ENCODE measurements at places on chromosomes 4 and X.

- no peak for DNase-seq
These were observed 243.2 kb upstream of the F9 start for GRCh38 chrX:139287155-139287924.

- DNase-seq, result no peak
These were observed 813.0 kb upstream of the POU3F4 start for GRCh38 chrX:82695066-82695465.

DNA sequence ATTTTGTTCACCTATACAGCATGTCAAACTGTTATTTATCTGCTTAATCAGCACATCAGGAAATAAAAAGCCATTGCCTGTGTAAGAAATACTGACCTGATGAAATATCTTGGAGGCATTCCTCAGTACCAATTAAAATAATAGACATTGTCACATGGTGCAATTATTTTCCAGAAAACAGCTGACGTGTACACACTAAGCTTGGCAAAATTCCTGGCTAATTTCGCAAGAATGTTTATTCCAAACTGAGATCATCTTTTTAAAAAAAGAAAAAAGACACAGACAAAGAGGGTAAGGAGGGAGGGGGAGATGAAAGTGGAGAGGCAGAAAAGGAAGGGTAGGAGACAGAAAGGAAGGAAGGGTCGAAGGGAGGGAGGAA lies 61.9 kb upstream of the NFKB1 start:
- DNase-seq, result peak; percentile 49

GRCh38 chr4:2961811-2962441 lies 1.3 kb downstream of the NOP14 start:
- no peak for DNase-seq

DNA sequence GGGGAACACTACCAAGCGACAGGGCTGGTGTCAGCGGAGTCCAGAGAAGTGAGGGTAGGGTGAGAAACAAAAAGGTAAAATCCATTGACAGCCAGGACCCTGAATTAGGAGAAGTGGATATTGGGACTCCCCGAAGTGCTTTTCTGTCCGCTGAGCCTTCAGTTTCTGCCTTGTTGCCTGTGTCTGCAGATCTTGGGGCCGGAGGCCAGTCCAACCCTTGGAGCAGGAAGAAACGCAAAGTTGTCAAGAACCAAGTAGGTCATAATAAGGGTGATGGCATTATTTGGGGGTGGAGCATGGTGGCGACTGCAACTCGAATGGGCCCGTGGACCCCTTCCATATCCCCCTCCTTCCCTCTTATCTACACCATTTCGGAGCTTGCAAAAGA lies 1.0 kb downstream of the ARMCX1 start:
- no peak for DNase-seq

DNA sequence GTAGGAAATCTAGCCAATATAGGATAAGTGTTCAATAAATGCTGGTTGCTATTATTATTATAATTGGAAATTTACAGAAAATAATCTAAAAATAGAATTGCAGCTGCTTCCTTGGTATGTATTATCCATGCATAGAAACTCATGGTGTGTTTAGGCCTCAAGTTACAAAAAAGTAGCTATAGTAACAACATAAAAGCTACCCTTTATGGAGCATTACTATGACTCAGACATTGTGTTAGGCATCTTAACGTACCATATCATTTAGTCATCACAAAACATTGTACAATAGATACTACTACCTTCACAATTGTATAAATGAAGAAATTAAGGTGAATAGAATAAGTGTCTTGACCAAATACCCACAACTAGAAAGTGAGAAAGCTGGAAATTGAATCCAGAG lies 126.9 kb upstream of the NRK start:
- no peak for DNase-seq

- no peak for DNase-seq
These were observed 182.8 kb downstream of the GUCY2F start for GRCh38 chrX:109299091-109299490.

DNA sequence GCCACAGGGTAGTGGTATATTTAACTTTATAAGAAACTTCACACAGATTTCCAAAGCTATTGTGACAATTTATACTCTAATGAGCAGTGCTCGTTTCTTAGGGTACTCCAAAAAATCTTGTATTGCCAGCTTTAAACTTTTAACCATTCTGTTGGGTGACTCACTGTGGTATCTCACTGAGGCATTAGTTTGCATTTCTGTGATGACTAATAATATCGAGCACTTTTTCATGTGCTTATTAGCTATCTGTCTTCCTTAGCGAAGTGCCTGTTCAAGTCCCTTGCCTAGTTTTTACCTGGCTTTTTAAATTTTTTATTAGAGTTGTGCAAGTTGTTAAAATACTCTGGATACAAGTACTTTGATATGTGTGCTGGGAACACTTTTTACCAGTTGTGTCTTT lies 5.5 kb downstream of the PNMA3 start:
- peak; percentile 68 for DNase-seq

DNA sequence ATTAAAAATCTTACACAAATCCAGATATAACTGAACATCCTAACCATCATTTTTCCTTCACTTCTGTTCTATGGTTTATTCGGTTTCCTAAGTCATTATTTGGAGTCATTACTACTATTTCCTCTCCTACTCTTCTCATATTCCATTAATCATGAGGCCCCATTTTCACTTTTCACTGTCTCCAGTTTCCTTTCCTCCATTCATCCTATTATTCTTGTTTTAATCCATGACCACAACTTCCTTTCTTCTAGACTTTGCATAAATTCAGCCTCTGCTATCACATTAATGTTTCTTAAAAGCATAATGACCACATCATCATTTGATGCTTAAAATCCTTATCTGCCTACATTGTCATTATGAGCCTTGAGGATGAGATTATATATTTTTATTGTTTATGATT lies 555.0 kb upstream of the NDST4 start:
- no peak for DNase-seq

- no peak for DNase-seq
These were observed 108.0 kb upstream of the PBDC1 start for GRCh38 chrX:76064825-76065224.

DNA sequence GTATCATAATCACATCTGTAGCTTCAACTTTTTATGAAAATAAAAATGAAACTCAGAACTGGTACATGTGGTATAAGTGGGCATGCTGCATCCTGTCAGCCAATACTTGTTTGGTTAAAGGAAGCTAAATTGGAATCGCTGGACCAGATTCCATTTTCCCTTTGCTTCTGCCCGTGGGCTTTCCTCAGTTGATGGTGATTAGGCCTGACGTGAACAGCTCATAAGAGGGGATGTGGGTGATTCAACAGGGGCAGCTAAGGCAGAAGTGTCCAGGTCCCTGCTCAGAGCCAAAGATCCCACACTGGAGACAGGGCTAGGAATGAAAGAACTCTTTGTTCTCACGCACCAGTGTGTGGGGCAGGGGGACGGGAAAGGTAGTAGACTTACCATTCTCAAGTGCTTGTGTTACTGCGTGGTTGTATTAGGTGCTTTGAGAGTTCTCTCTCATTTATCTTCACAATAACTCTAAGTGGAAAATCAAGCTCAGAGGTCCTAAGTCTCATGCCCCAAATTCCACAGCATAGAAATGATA lies 63.2 kb upstream of the GUCY1A1 start:
- no peak for DNase-seq

DNA sequence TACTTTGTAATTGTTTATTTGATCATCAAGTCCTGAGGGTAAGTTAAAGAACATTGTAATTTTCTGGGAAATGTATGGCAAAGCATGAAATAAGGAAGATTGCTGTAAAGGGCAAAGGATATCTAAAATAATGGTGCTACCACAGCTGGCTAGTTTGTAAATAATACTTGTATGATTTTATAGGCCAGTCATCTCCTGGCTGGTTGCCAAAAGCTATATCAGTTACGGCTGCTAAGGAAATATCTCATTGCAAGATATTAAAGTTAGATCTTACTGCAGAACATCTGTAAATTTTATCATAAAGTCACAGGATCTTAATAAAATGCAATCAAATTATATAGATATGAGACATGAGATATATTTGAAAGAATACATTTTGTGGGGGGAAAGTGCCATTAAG lies 150.8 kb upstream of the CXCL13 start:
- DNase-seq, result no peak

GRCh38 chr4:25161593-25161950 lies 1.3 kb upstream of the SEPSECS start:
- no peak for DNase-seq

- DNase-seq, result no peak
These were observed 54.0 kb downstream of the DHRSX start for GRCh38 chrX:2446815-2447214.

DNA sequence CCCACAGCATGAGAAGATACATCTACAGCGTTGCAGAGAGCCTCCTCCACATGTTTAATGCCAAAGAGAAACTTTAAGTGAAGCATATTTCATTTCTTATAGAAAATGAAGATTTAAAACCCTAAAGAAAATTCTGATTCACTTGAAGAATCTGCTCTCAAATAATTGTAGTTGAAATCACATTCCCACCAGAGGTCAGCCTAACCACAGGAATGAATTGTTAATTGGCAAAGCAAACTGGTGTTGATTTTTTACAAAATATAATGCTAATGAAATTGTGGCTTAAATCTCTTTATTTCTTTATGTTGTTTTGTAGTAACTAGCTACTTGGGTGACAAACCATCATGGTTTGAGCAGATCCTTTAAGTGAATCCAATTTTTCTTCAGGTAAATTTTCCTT lies 31.1 kb upstream of the WDR17 start:
- no peak for DNase-seq

DNA sequence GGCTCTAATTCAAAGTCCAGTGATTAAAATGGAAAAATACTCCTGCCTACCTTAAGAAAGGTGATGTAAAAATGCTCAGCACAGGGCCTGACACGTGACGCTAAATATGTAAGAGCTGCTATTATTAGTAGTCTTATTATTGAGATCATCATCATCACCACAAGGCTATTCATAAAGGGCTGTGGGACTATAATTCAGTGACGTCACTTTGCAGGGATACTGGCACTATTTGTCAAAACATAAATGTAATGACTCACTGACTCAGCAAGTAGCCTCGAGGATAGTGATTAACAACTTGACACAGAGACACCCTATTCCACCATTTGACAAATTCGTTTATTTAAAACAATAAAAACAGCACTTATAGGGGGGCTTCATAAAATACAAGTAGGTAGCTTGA lies 258.9 kb downstream of the SPANXN1 start:
- DNase-seq, result no peak

DNA sequence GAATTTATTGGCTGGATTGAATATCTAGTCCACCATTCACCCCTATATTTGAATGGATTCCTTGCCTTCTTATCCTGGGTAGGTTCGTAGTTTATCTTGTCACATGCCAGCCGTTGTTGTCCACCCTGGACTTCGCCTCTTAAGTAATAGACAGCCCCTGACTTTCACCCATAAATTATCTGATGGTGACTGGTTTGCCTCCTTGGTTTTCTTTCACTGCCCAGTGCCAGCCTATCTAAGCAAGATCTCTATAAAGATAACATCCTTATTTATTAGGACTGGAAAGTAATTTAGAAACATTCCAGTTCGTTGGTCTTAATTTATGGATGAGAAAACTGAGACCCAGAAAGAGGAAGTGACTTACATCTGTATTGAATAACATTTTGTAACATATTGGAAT lies 410.3 kb downstream of the RPA4 start:
- no peak for DNase-seq

DNA sequence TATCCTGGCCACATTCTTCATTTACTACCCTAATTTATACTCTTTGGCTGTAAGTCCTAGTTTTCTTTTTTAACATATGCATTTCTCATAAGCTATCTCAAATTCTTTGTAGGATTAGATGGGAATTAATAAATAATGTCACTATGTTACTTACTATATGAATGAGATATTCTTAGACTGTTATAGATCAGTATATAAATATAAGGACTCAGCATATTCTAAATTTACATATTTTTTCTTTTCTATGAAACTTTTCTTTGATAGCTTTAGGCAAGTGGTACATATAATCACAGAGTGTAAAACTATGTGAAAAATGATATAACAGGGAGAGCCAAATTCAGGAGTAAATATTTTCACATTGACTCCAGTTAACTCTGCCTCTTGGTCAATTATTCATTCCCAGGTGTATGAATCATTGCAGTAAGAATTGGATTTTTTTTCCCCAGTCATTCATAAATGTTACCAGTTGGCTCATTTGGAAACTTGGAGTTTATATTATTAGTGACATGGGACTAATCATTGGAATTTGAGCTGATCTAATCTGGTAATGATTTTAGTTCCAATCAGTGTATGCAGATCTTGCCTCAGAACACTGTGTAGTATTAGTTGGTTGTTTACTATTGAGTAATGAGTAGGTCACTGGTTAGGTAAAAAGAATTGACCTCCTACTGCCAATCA lies 25.3 kb downstream of the FHIP1A start:
- DNase-seq, result no peak

GRCh38 chr4:75662626-75663025 lies 10.6 kb downstream of the G3BP2 start:
- no peak for DNase-seq

GRCh38 chr4:79609817-79610216 lies 201.8 kb upstream of the GK2 start:
- no peak for DNase-seq

DNA sequence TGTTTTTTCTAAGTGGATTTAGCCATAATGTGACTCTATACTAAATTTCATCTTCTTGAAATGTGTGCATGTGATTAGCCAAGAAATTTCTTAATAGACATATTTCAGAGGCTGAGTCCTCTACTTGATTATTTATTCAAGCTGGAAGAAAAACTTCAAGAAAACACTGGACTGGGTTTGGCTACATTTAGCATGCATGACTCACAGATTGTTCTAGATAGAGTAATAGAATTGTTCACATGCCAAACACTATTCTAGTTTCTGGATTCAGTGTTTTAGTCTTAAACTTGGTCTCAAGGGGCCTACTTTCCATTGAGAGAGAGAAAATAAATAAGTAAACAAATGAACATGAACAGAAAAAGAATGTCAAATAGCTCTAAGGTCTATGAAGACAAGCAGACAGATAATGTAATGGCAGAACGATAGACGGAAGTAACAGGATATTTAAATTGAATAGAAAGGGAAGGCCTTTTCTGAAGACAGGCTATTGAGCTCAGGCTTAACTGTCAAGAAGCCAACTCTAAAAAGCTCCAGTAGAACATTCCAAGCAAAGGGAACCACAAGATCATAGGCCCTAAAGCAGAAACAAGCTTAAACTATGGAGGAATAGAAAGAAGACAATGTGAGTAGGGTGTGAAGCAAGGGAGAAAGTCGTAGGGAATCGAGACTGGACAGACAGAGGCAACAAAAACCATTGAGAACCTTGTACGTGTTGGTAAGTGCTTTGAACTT lies 104.6 kb downstream of the TMEM144 start:
- peak; percentile 57 for DNase-seq

DNA sequence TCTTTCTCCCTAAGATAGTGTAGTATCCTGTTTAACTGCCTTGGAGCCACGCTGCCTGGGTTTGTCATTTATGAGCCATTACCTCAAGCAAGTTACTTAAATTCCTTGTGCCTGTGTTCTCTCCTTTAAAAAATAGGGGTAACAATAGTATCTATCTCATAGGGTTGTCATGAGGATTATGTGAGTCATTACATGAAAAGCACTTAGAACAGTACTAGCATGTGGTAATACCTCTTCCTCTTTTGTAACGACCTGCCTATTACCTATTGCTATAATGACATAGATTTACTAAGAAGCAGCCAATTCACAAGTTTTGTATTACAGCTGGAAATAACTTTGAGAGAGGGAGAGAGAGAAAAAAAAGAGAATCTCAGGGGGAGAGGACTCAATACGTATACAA lies 834.7 kb downstream of the RAPGEF2 start:
- no peak for DNase-seq

GRCh38 chr4:72557021-72557420 lies 12.0 kb downstream of the ADAMTS3 start:
- DNase-seq, result no peak

Data from AG08396 (cell line).